ENCODE measurements at places on chromosomes 2 and 18. TPM values are rescaled to one million over a fixed set of nuclear protein-coding genes. Genes with fewer than 3 reads are reported as not detected.

DSG4 gene
- total RNA-seq: not detected

RESP18 gene
- total RNA-seq: not detected

PCARE gene
- not detected for total RNA-seq

BMP10 gene
- total RNA-seq: not detected

SP9 gene
- under 0.01 TPM for total RNA-seq

TM4SF20 gene
- total RNA-seq: 1.5 TPM

RAX gene
- total RNA-seq: not detected

CRACDL gene
- 0.16 TPM for total RNA-seq

NRP2 gene
- 118 TPM for total RNA-seq

MYO3B gene
- total RNA-seq: 0.24 TPM

POTEI gene
- total RNA-seq: not detected

LONRF2 gene
- not detected for total RNA-seq

SLC14A1 gene
- 3.9 TPM for total RNA-seq

ZEB2 gene
- 108 TPM for total RNA-seq

RIT2 gene
- not detected for total RNA-seq

GATA6 gene
- total RNA-seq: 0.12 TPM

ESPNL gene
- total RNA-seq: 3.6 TPM

IL36B gene
- not detected for total RNA-seq

LDAH gene
- 23.0 TPM for total RNA-seq

ACADL gene
- total RNA-seq: 0.16 TPM

AFF3 gene
- 4.0 TPM for total RNA-seq

PSMA8 gene
- total RNA-seq: not detected

NCKAP5 gene
- 0.85 TPM for total RNA-seq

BCL11A gene
- 41.9 TPM for total RNA-seq

GPR35 gene
- total RNA-seq: 0.32 TPM

C2orf72 gene
- not detected for total RNA-seq

MAP4K4 gene
- 157 TPM for total RNA-seq

TTR gene
- total RNA-seq: 0.61 TPM

TACR1 gene
- total RNA-seq: 0.49 TPM

CCDC141 gene
- total RNA-seq: not detected

MZT2A gene
- total RNA-seq: 35.0 TPM

IRS1 gene
- 77.6 TPM for total RNA-seq

OR6B3 gene
- not detected for total RNA-seq

NETO1 gene
- total RNA-seq: not detected

TLX2 gene
- not detected for total RNA-seq

ANKRD29 gene
- 9.1 TPM for total RNA-seq

CCDC74A gene
- total RNA-seq: 12.0 TPM

CIB4 gene
- not detected for total RNA-seq

LGALSL gene
- 3.1 TPM for total RNA-seq

GALR1 gene
- total RNA-seq: not detected

LYPD6 gene
- total RNA-seq: 9.0 TPM

PLEKHH2 gene
- total RNA-seq: 5.6 TPM

RTP5 gene
- total RNA-seq: not detected

SIX3 gene
- not detected for total RNA-seq

MREG gene
- total RNA-seq: 7.5 TPM

CNPPD1 gene
- total RNA-seq: 42.0 TPM

ATP6V1C2 gene
- total RNA-seq: not detected

ADNP2 gene
- total RNA-seq: 27.1 TPM

APLF gene
- 10.5 TPM for total RNA-seq

LRP2 gene
- total RNA-seq: not detected

RAB17 gene
- not detected for total RNA-seq

BOLL gene
- total RNA-seq: not detected

CIDEA gene
- total RNA-seq: not detected

APCDD1 gene
- total RNA-seq: 511 TPM

ATL2 gene
- 49.2 TPM for total RNA-seq

LRRTM1 gene
- not detected for total RNA-seq
